ENCODE measurements at places on chromosomes 12 and 14.
A peak's percentile ranks its signal among the peaks of the same experiment; 100 is the strongest.

DNA sequence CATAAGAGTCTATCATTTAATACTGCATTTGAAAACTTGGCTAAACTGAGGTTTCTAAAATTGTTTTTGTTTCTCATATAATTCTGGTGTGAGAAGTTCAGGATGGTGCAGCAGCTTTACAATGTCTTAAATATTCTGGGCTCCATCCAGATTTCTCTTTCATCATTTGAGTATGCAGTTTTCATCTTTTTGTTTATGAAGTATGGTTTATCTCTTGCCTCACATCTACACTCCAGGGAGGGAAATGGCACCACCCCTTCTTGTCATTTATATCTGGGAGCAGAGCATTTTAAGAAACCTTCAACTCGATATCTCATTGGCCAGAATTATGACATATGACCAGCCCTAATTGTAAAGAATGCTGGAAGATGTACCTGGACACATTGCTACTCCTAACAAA, 24.3 kb downstream of the GEMIN2 start:
- no peak for DNase-seq

DNA sequence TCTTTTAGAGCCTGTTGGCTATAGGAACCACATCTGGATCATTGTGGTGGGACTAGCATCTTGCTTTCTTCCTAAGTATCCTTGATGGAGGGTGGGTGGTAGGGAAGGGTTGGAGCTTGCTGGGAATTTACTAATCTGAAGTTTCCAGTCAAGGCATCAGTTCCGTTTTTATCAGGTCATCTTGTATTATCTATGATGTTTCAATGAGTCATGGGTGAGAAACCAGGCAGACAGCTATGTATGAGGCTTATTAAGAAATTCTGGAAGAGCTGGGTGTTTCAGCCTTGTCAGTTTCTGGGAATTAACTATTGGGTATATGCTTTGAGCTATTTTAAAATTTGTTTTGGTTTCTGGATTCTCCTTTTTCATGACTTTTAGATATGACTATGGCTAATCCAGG, 11.3 kb downstream of the TSFM start:
- no peak for DNase-seq

DNA sequence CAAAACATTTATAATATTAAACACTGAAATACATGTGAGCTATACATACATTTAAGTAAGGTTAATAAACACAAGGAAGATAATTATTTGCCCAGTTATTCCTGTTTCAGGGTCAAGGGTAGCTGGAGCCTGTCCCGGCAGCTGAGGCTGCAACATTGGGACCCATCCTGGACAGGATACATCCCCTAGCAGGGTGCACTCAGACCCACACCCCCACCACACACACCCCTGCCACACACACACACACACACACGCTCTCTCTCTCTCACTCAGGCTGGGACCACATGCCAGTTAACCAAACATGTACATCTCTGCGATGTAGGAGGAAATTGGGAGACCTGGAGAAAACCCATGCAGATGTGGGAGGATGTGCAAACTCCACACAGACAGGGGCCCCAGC, 112.6 kb upstream of the TMCC3 start:
- DNase-seq, result no peak

GRCh38 chr12:79063258-79063657, 198.7 kb downstream of the SYT1 start:
- DNase-seq, result no peak

DNA sequence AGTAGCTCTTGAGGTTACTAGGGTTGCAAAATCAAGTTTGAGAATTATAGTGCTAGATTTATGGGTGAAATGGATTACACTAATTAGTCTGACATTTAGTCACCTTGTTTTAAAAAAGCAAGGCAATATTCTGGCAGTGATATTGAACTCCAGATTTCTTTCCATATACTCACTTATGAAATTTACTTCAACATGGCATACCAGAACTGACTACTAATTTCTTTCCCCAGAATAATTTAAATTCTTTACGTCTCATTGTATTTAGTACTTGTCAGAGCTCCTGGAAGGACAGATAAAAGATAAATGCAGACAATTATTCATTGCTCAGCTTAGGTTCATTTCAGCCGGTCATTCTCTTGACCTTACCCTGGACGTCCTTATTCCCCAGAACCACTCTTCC, 24.3 kb downstream of the EMP1 start:
- DNase-seq, result no peak

DNA sequence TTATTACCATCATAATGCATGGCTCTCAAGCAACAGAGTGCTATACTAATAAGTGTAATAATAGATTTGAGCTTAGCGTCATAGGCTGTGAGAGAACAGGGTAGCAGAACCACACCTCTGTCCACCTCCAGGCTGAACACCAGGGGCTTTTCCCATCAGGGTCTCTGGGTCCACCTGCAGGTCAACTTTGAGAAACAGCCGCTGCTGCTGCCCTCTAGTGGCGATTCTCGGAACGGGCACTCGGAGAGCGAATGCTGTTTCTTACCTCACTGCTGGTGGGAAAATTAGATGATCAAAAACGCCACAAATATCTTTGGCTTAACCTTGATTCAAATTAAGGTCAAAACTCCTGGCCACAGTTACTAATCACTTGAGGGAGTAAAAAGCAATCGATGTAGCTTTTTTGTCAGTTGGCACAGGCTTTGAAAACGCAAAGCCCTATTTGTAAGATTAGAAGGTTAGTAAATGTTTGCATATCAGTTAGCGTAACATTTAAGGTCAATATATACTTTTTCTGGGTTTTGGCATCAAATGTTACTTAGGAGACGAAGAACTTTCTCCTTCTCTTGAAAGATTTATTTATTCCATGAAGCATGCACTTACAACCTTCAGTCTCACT, 127.9 kb upstream of the TMEM132D start:
- DNase-seq, result peak; percentile 32

DNA sequence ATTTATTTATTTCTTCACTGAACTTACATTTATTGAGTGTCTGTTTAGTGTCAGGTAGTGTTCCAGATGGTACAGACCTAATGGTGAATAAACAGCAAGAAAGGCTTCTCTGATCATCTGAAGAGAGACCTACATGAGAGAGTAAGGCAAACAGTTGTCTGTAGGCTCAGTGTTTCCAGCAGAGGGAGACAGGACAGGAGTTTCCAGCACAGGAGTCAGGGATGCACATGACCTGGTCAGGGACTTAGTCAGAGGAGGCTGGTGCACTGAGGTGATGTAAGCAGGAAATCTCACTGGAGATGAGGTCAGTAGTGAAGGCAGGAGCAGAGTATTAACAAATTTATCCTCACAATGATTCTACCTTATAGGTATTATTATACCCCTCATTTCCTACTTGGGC, 233.2 kb downstream of the MDGA2 start:
- DNase-seq, result no peak

DNA sequence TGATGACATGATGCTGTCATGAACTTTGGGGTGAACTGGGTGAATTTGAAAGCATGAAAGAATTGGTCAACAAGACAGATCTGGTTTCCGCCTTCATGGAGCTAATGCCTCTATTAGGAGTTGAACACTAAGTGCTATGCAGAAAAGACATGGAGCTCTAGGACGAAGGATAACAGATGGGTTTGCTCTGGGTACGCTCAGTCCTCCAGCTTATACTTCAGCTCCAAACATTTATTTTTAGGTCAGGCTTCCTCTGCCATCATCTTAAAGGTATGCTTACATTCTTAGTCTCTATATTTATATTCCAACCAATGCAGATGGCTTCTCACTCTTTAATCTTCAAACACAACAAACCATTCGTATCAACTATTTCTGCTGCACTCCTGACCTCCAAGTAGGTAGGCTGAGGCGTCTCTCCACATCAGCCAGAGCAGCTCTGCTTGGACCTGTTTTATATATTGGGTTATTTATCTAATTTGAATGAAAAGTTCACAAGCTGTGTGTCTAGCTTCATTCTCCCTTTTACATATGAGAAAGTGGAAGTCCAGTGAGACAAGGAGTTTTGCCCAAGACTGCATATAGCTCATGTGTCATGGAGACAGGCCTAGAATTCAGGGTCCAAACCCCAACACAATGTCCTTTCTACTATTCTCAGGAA, 226.3 kb downstream of the SPTSSA start:
- no peak for DNase-seq

DNA sequence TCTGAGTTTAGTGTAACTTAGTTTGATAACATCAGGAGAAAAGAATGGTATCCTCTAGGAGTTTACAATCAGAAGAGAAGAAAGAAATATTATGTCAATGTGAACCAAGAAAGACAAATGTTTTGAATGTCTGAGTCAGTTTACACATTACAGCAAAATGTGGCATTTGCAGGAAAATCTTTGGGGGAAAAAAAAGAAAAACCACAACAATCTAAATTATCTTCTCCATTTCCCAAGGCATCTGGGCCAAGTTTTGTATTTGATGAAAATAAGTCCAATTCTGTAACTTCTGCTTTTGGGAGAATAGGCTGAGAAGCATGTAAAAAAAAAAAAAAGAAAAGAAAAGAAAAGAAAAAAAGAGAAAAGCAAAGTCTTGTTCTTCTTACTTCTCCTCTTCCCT, 58.8 kb upstream of the FLRT2 start:
- DNase-seq, result no peak

DNA sequence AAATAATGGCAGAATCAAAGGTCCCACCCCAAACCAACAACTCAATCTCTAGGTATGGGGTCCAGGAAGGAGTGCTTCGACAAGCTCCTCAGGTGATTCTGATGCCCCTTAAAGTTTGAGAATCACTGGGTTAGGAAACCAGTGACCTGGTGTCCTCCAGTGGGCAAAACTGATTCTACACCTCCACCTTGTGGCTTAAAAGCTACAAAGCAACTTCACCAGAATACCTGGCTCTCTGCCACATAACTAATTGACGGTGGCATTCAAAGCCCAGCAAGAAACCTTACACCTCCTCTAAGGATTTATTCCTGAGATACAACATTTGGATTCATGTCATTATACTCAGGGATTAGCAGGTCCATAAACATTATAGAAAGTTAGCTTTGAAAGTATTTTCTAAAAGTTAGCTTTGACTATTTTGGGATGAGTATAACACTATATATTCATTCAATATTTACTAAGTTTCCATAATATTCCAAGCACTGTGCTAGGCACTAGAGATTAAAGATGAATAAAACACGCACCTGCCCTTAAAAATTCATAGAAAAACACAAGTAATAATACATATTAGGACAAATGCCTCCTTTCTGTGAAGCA, 45.4 kb downstream of the DCAF5 start:
- DNase-seq, result peak; percentile 81

DNA sequence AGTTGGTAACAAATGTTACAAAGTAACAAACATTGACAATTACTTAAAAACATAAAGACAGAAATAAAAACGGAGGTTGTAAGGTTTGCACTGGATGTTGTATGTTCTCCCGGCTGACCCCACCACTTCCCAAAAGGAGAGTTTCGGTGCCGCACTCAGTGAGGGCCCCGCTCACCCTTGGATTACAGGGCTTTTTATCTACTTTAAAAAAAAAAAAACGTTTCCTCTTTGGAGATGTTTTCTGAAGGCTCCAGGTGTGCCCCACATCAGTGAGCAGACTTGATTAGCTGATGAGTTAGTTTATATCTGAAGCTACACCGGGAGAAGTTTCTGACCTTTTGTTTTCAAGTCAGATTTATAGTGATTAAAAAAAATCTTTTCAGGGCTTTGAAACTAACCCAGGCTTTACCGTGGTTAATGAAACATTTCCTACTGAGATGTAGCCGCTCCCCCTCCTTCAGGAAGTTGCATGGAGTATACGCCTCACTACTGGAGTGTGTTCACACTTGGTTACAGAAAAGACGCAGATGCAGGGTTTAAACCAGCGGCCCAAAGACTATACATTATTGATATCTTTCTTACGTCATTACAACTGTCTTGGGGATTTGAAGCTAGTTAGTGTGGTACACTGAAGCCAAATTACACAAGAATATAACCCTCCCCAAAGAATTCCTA, 38.0 kb upstream of the BCL7A start:
- DNase-seq, result no peak

DNA sequence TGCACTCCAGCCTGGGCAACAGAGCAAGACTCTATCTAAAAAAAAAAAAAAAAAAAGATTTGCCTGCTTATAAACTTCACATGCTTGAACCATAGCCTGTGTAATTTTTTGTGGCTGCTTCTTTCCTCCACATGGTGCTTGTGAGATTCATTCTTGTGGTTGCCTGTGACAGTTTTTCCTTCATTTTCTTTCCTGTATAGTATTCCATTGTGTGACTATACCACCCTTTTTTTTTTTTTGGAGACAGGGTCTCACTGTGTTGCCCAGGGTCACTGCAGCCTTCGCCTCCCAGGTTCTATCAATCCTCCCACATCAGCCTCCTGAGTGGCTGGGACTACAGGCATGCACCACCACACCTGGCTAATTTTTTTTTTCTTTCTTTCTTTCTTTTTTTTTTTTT, 22.6 kb upstream of the CHST11 start:
- no peak for DNase-seq

DNA sequence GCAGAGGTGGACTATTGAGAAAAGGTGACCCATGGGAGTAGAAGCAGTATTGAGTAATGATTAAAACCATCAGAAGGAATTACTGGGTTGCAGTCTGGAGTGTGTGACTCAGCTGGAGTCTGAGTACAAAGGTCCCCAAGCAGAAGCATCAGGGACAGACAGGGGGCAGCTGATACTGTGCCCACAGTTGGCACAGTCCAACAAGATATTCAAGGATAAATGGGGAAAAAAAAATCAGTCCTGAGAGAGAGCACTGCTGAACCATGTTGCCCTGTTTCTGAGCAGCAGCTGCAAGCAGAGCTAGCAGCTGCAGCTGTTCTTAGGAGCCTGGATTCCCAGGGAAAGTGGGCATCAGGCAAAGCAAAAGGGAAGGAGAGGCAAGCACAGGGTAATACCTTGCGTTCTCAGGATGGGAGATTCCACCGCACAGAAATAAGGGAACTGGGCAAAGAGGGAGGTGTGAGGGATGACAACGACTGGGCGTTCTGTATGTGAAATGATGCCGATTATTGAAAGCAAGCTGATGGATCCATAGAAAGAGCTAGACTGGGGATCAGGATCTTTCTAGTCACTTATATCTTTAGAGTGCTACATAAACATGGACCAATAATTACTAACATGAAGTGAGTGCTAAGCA, 17.7 kb downstream of the NEUROD4 start:
- DNase-seq, result no peak

DNA sequence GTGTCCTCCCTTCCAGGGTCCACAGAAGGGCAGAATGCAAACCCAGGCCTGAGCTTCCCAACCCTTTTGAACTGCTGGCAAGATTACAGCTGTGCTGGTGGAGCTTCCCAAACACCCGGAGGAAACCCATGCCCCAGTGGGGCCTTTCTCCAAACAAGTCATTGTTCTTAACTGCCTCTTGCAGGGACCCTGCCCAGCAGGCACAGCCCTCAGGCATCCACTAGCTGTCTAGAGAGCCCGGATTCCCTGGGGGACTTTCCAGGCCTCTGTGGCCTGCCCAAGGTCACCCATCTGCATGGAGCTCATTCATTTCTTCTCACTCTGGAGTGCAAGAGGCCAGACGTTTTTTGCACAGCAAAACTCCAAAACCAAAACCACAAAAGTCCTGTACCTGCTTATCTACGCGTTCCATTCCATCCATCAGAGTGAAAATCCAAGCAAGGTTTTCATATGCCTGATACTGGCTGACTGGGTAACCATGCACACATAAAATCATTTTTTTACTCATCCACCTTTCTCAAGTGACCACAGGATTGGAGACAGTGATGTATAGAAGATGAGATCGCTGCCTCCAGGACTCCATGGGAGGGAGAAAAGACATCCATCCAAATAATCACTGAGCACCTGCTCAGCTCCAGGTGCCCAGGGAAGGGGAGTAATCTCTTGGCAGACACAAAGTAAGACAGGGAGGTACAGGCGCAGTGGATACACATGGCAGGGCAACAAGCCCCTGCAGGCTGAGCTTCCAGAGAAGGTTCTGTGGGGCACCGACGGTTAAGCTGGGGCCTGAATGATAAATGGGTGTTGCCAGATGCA, 17.2 kb upstream of the BDKRB2 start:
- no peak for DNase-seq

GRCh38 chr14:93980456-93981201, 4.3 kb upstream of the ASB2 start:
- DNase-seq, result no peak
